ENCODE measurements at places on chromosomes 11 and 22. TPM values are rescaled to one million over a fixed set of nuclear protein-coding genes. Genes with fewer than 3 reads are reported as not detected.

- DNase-seq: no peak
Measured at GRCh38 chr11:77851503-77851902, 30.6 kb downstream of the AAMDC start.

The APOL4 gene
- 1.2 TPM for total RNA-seq

The SNAP29 gene
- 32.6 TPM for total RNA-seq

- DNase-seq: no peak
Measured at GRCh38 chr11:47340010-47340409, 12.5 kb downstream of the MYBPC3 start.

The SF3B2 gene
- 147 TPM for total RNA-seq

The PRODH gene
- not detected for total RNA-seq

DNA sequence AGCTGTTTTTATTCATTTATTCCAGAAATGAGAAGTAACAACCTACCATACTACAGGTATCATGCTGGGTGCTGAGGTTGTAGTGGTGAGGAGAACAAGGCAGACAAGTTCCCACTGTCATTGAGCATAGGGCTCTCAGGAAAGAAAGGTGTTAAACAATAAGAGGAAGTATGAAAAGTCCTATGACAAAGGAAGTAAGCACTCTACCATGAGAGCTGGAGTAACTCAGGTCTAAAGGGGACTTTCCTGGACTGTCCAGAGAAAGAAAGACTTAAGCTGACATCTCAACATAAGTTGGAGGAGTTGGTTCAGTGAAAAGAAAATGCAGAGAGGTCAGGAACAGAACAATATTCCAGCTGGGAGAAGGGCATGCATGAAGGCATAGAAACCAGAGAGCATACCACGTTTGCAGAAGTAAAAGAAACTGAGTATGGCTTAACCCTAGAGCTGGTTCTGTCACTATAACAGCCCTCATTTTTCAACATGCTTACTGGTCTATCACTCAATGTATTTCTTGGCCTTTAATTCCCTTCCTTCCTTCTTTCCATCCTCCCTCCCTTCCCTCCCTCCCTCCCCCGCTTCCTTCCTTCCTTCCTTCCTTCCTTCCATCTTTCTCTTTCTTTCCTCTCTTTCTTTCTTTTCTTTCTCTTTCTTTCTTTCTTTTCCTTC is 137.8 kb upstream of the BDNF start:
- no peak for DNase-seq

DNA sequence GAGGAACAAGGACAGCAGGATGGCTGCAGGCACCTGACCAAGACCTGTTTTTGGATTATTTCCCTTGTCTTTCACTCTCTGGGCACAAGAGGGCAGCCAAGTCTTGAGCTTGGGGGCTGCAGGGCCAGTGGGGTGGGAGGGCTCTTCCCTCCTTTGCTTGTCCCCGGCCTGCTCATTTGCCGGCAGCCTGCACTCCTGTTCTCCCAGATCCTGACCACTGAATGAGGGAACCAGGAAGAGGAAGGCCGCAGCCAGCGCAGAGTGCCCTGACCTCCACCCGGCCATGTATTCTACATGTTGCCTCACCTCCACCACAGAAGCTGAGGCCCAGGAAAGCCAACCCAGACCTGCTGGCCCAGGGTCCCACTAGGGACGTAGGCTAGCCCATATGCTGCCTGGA is 15.5 kb upstream of the NNMT start:
- DNase-seq: peak; percentile 69

GRCh38 chr11:125960771-125961170 is 14.9 kb downstream of the VSIG10L2 start:
- DNase-seq: no peak

- DNase-seq: no peak
Measured at GRCh38 chr11:55172734-55173415, 89.1 kb upstream of the TRIM48 start.

DNA sequence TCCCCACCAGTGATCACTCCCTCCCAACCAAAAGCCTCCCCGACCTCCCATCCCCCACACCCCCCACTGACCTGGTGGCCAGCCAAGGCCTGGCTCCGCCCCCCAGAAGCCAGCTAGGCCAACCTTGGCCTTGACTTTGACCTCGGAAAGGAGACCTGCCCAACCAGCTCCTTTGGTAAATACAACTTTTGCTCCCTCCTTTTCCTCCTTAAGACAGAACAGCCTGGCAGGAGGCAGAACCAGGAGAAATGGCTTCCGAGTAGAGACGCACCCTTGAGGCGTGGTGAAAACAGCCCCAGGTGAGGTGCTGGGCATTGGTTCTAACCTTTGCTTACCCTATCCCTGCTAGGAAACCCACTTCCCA is 27.0 kb downstream of the PLEKHA7 start:
- DNase-seq: no peak

DNA sequence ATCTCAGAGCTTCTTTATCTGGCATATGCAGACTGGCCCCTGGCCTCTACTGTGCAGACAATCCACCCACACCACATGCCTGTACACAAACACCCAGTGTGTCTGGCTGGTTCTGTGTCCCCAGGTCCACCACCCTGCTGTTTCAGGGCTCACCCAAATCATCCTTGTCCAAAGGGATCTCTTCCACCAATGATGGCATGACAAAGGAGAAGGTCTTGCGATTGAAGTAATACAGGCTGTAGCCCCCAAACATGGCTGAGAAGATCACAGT is 1.7 kb downstream of the SLC37A4 start:
- DNase-seq: no peak

GRCh38 chr11:15705891-15706290 is 591.2 kb downstream of the INSC start:
- no peak for DNase-seq

DNA sequence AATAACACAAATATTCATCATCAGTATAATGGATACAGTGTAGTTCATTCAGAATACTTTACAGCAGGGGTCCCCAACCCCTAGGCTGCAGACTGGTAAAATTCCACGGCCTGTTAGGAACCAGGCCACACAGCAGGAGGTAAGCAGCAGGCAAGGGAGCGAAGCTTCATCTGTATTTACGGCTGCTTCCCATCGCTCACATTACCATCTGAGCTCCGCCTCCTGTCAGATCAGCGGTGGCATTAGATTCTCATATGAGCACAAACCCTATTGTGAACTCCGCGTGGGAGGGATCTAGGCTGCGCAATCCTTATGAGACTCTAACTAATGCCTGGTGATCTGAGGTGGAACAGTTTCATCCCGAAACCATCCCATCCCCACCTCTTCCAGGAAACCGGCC is 125.1 kb downstream of the SERGEF start:
- no peak for DNase-seq

- peak; percentile 90 for DNase-seq
Measured at GRCh38 chr11:124114942-124115781, at the start of gene VWA5A. Gene VWA5A (plus strand): TSS chr11:124115450. CDS start chr11:124117512, 2,062 bp downstream.

DNA sequence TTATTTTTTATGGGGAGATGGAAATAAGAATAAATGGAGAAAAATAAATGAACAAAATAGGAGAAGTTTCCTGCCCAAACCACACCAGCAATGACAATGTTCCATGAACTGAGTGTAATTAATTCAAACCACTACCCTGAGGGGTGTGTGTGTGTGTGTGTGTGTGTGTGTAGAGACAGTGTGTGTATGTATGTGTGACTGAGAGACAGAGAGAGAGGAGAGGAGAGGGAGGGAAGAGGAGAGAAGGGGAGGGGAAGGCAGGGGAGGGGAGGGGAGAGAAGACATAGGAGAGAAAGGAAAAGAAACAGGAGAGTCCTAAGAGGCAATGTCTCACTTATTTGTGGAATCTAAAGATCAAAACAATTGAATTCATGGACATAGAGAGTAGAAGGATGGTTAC is 65.0 kb upstream of the POU2AF1 start:
- no peak for DNase-seq

All from adrenal gland (tissue), 19 donors.